Astrocyte (in vitro differentiated cells and primary cell): ENCODE measurements at places on chromosomes 7 and 10.

DNA sequence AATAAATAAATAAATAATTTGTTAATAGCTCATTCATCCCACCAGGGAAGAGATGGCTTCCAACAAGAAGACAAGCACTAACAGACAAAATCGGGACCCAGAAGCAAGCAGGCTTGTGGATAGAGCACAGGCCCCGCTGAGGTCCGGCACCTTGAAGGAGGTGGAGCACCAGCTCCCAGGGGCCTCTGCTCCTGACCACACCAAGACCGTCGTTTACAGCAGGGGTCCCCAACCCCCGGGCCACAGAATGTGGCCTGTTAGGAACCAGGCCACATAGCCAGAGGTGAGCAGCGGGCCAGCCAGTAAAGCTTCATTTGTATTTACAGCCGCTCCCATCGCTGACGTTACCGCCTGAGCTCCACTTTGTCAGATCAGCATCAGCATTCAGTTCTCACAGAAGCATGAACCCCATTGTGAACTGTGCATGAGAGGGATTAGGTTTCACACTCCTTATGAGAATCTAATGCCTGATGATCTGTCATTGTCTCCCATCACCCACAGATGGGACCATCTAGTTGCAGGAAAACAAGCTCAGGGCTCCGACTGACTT, 33.3 kb upstream of the SUN1 start:
- no peak for DNase-seq

- no peak for DNase-seq
Observed at GRCh38 chr10:132204781-132205473, 18.2 kb downstream of the DPYSL4 start.

DNA sequence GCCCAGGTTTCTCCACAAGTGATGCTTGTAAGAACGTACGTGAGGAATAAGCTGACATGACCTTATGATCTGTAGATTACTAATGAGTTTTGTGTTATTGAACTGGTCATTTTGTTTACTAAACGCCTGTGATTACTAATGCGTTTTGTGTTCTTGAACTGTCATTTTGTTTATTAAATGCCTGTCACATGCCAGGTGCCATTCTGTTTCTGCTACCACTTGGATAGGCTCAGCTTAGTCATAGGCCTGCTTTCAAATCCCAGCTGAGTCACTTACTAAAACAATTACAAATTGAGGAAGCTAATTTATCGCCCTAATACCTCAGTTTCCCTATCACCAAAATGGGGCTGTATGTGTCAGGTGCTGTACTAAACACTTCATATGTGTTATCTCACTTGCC, 4.7 kb upstream of the HGF start:
- DNase-seq: no peak

DNA sequence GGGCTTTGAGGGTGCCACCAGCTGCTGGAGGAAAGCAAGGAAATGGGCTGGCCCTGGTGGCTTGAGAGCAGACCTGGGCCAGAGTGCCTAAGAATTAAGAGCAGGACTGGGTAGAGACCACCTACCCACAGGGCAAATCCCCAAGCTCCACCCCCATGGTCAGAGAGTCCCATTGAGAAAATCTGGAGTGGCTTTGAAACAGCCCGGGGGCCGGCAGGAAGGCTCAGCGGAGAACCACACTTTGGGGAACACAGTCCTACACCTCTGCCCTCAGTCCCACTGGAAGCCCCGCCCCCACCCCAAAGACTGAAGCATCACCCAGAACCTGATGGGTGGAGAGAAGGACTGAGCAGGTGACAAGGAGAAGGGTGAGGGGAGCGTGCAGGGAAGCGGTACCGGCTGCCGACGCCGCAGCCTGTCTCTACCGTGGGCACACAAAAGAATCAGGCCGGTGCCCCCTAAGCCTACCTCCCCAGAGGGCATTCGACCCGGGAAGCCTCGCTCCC, 3.6 kb downstream of the SMARCD3 start:
- no peak for DNase-seq

DNA sequence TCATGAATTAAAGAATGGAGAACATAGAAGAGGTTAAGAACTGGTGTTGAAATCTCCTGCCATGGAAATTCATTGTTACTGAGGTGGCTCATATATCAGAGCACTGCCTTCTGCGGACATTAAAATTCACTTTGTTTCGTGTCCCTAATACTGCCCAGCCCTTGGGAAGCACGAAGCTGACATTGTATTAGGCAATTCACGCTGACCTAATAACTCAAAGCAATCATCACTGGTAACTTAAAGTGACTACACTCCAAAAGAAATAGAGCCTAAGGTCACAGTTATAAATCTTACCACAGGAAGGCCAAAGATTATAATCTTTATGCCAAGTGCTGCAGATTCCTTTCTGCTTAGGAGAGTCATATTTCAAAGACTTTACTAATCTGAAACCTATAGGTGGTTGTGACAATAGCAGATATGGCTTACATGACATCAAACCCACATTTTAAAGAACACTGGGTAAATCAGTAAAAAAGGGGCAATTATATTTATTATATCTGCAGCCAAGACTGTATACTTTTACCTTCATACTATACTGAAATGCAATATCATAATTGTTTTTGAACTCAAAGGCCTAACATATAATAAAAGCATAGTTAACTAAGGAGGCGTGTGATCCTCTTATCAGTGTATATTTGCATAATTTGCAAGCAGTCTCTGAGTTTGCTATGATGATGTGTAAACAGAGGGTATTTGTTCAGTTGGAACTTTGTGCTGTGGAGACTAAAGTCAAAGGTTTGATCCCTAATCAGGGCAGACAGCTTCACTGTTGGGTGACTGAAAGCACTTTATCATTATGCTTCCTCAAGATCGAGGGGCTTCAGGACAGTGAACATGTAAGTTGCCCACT, 51.9 kb upstream of the CAPZA2 start:
- no peak for DNase-seq

DNA sequence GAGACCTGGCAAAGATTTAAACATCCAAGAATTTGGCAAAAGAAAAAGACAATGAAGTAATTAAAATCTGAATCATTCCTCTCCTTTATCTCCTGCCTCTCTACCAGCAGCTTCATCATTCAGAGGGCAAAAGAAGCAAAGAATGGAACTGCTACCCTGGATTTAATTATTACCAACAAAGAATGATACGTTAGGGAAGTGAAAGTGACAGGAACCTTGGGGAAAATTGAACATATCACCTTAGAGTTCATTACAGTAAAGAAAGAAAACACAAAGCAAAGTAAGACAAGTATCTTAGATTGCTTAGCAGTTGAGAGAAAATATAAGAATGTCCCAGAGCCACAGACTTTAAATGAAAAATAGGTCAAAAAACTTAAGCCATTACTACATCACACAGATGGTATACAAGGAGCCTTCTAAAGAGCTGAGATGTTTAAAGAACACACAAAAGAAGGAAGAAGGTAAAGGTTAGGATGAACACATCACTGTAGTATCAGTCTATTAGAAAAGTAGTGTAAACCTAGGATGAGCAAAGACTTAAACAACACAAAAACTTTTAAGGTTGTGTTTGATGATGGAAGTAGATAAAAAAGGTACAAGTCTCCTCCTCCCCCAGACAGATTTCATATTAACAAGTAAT, 17.5 kb downstream of the CTNNA3 start:
- no peak for DNase-seq

GRCh38 chr7:43808410-43808809, 49.9 kb downstream of the BLVRA start:
- DNase-seq: no peak

- DNase-seq: peak; percentile 92
Observed at GRCh38 chr7:73822319-73823173, 8.2 kb upstream of the CLDN4 start.
